Left ventricle myocardium superior (tissue), 1 donor: ENCODE measurements at places on chromosomes 1 and 21. TPM values are rescaled to one million over a fixed set of nuclear protein-coding genes. Genes with fewer than 3 reads are reported as not detected.

- no peak for DNase-seq
Observed at GRCh38 chr1:154798645-154799044, 71.4 kb downstream of the KCNN3 start.

- DNase-seq, result no peak
Observed at GRCh38 chr1:154410185-154410827, 5.2 kb downstream of the IL6R start.

DNA sequence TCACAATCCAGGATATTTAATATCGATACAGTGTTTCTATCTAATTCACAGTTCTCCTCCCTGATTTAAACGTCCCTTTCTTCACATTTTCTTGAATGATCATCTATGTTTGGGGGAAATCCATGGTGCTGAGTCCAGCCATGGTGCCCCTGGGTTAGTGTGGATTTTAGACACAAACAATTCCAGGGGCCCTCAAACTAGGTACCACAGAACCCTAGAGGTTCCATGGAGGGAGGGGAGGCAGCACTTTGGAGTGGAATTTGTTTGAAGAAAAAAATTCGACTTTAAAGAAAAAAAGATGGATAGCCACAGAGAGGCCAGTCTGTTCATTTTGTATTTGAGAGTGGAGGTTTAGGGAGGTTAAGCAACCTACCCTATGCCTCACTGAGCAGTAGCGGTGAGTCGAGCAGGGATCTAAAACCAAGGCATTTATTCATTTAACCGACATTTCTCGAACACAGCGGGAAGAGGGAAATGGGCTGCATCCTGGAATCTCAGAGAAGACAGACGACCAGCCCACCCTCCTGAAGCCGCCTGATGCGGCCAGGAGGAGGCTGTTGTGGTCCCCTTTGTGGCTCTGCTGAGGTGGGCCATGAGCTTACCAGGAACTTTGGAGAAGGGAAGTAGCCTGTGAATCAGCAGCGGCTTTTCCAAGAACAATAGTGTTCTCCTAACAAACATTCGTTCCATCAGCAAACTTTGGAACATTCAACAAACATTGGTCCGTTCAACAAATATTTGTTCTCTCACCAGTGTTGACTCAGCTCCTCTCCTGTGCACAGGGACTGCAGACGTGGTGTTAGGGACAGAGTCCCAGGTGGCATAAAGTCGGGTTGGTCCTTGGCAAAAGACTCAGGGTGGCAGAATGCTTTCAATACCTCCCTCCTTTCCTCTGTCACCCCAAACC, 103.5 kb upstream of the ZBTB40 start:
- no peak for DNase-seq

NCDN gene
- total RNA-seq, result 24.5 TPM

S100A14 gene
- 5.7 TPM for total RNA-seq

FGR gene
- 4.7 TPM for total RNA-seq

KIRREL1 gene
- 10.0 TPM for total RNA-seq

GRCh38 chr21:44299458-44300261, at the start of gene PFKL:
Gene PFKL, plus strand, starts transcription at chr21:44300053. Its CDS starts 53 bp downstream, at chr21:44300106.
- DNase-seq, result peak; percentile 86
